ENCODE measurements at places on chromosomes 16 and 17. TPM values are rescaled to one million over a fixed set of nuclear protein-coding genes. Genes with fewer than 3 reads are reported as not detected.

SCNN1G gene
- polyA plus RNA-seq, result not detected

C17orf100 gene
- polyA plus RNA-seq, result 6.4 TPM

KRTAP9-8 gene
- polyA plus RNA-seq, result not detected

OGFOD1 gene
- 109 TPM for polyA plus RNA-seq

GJD3 gene
- polyA plus RNA-seq, result not detected

CTF1 gene
- 0.14 TPM for polyA plus RNA-seq

EPOP gene
- polyA plus RNA-seq, result 0.10 TPM

GRCh38 chr17:81059026-81059425, 24.1 kb downstream of the BAIAP2 start:
- H3K36me3 ChIP-seq, result no peaks in the 10 kb centered on the region
- H3K27me3 ChIP-seq, result no peaks in the 10 kb centered on the region
- H3K4me1 ChIP-seq, result peaks cover 10% of the 10 kb centered on the region
- H3K4me3 ChIP-seq, result no peak overlapping the region
- no peak for DNase-seq

GRCh38 chr16:67327743-67328142, 1.1 kb downstream of the LRRC36 start:
- peak overlapping the region; percentile 1 for H3K27ac ChIP-seq
- no peak for DNase-seq
- H3K36me3 ChIP-seq, result no peaks in the 10 kb centered on the region

DNA sequence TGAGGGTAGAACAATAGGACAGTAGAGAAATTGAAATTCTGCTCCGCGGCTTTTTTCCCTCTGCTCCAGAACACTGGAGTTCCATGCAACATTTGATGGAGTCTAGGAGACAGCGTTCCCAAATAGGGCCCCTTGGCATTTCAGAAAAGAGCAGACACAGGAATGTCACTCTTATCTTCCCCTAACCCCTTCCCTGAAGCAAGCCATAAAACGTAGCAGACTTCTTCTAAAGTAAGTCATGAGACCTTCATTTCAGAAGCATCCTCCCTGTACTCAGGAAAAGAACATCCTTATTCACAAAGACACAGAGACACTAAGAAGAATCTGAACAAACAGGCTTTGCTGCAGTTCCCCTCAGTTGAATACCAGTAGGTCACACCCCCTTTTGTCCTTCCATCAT, 296.1 kb upstream of the SOX9 start:
- no peak for DNase-seq
- no peaks in the 10 kb centered on the region for H3K27me3 ChIP-seq
- no peak overlapping the region for H3K27ac ChIP-seq
- H3K4me1 ChIP-seq, result no peaks in the 10 kb centered on the region
- H3K4me3 ChIP-seq, result no peak overlapping the region
- no peaks in the 10 kb centered on the region for H3K36me3 ChIP-seq

DNA sequence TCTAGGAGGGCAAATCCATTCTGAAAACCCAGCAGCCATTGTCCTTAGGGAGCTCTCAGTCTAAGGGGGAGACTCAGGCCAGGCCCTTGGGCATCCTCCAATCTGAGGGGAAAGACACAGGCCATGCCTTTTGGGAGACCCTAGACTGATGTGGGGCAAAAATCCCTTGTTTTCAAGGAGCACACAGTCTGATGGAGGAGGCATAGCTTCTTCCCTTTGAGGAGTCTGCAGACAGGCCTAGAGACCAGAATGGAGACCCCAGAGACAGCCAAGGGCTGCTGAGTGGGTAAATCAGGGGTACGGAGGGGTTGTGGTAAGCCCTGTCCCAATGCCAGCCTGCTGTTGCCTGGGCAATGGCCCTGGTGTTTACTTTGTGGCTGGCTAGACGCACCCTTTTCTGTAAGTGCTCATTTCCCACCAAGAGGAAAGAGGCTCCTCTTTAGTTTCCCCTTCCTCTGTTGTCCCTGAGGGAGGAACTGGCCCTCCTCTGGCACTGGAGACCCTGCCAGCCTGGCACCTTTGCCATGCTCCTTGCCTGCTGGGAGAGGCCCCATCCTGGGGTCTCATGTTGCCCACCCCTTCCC, 19.3 kb downstream of the ARHGAP23 start:
- peaks cover 11% of the 10 kb centered on the region for H3K4me1 ChIP-seq
- no peak for DNase-seq
- no peaks in the 10 kb centered on the region for H3K36me3 ChIP-seq
- peaks cover 7% of the 10 kb centered on the region for H3K27me3 ChIP-seq

GRCh38 chr17:40466298-40466971, 23.2 kb downstream of the IGFBP4 start:
- peak overlapping the region; percentile 82 for H3K27ac ChIP-seq
- H3K36me3 ChIP-seq, result no peaks in the 10 kb centered on the region
- peaks cover 2% of the 10 kb centered on the region for H3K27me3 ChIP-seq
- no peak overlapping the region for H3K4me3 ChIP-seq
- DNase-seq, result no peak

DNA sequence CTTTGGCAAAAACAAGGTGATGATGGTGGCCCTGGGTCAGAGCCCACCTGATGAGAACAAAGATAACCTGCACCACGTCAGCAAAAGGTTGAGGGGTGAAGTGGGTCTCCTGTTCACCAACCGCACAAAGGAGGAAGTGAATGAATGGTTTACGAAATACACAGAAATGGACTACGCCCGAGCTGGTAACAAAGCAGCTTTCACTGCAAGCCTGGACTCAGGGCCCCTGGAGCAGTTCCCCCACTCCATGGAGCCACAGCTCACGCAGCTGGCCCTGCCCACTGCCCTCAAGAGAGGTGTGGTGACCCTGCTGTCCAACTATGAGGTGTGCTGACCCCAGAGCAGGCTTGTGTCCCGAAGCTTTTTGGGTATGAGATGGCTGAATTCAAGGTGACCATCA, 29.7 kb upstream of the DLX4 start:
- no peak overlapping the region for H3K27ac ChIP-seq
- H3K36me3 ChIP-seq, result no peaks in the 10 kb centered on the region
- H3K27me3 ChIP-seq, result peaks cover 26% of the 10 kb centered on the region
- no peak for DNase-seq
- no peaks in the 10 kb centered on the region for H3K4me1 ChIP-seq
- no peak overlapping the region for H3K4me3 ChIP-seq

DNA sequence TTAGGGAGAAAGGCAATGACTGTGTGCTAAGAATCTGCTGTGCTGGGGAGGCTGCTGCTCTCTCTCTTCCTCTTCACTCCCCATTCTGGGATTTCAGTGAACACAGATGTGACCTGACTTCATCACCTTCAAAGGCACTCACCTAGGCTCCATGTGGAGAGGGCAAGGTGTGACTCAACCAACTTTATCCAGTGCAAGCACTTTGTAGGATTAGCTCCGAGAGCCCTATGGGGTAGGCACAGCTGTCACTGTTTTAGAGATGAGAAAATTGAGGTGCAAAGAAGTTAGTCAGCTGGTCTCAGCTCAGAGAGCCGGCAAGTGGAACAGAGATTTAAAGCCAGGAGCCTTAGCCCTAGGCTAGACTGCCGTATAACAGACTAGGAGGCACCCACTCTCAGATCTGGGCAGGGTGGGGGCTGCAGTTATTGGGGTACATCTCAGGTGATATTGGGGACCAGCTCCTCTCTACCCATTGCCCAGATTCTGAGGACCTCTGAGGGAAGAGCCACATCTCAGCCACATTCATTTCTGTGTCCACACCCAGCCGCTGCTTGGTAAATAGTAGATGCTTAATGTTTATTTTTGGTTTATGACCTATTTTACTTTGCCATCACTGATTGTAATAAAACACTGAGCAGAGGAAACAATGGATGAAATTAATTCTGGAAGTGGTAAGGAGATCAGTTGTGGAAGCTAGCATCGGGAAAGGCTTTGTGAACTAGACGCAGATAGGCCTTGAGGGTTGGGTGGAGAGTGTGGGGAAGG, 138.8 kb downstream of the CCDC182 start:
- peak overlapping the region; percentile 98 for H3K27ac ChIP-seq
- H3K27me3 ChIP-seq, result no peaks in the 10 kb centered on the region
- peak overlapping the region; percentile 80 for H3K4me3 ChIP-seq
- peaks cover 86% of the 10 kb centered on the region for H3K4me1 ChIP-seq
- no peaks in the 10 kb centered on the region for H3K36me3 ChIP-seq

DNA sequence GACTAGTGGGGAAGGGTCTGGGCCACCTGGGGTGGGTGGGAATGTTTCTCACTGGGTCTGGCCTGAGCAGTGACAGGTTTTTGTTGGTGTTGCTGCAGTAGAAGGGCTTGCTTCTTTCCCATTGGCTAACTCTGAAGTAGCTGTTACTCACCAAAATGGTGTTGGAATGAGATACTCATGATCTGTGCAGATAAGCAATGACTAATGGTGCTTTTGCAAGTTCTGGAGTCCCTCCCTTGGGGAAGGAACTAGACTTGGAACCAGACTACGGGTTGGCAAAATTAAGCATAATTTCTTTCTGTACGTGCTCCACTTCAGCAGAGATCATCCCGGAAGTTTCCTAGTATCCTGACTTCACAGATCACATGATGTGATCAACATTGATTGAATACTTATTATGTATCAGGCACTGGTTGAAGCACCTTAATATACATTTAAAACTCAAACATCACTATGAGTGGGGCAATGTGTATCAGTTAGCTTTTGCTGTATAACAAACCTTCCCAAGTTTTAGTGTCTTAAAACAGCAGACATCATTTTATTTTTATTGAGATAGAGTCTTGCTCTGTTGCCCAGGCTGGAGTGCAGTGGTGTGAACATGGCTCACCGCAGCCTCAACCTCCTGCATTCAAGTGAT, 30.1 kb downstream of the CHP2 start:
- H3K36me3 ChIP-seq, result no peaks in the 10 kb centered on the region
- no peak overlapping the region for H3K4me3 ChIP-seq
- DNase-seq, result no peak
- no peak overlapping the region for H3K27ac ChIP-seq
- peaks cover 2% of the 10 kb centered on the region for H3K4me1 ChIP-seq

DNA sequence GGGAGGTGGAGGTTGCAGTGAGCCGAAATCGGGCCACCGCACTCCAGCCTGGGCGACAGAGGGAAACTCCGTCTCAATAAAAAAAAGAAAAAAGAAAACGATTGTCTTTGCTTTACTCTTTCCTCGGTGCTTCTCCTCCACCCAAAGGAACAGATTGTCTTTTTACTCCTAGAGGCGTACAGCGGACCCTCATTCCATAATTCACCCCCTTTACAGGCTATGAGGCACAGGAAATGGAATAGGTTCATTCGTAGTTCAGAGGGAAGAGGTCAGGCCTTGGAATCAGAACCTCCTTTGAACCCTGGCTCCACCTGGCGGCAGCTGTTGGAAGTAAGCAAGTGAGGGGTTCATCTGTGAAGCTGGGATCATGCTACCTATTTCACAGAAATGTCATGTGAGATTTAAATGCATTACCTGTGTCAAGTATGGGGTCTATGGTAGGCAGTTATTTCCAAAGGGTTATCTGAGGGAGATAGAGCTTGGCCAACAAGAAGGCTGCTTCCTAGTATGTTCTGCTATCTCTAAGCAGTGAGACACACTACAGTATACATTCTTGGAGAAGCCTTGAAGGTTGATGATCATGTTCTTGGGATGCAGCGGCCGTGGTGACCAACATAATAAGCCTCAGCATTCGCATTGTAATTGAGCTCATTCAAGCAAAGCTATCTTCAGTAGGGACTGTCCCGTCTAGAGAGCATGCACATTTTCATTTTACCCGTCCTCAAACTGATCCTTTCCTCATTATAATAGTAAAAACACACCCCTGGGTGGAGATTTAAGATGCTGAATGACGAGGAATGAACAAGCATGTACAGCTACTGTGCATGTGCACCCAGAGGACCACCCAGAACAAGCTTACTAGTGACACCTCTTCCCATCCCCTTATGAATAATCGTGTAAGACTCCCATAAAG, 18.7 kb upstream of the ZNF689 start:
- H3K4me1 ChIP-seq, result peaks cover 4% of the 10 kb centered on the region
- H3K36me3 ChIP-seq, result no peaks in the 10 kb centered on the region
- H3K27me3 ChIP-seq, result no peaks in the 10 kb centered on the region
- peak overlapping the region; percentile 74 for H3K27ac ChIP-seq
- peak; percentile 83 for DNase-seq
- peak overlapping the region; percentile 73 for H3K4me3 ChIP-seq

DNA sequence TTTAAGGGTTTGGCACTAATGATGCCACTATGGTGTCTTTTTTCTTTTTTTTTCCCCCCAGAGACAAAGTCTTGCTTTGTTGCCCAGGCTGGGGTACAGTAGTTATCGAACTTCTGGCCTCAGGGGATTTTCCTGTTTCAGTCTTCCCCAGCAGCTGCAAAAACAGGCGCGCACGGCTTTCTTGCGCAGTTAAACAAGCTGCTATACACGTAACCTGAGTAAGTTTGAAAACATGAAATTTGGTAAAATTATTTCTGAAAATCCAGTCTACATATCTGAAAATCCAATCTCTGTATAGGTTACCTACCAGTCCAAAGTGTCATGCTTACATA, 11.8 kb downstream of the TEX14 start:
- H3K27me3 ChIP-seq, result peaks cover 9% of the 10 kb centered on the region
- H3K4me3 ChIP-seq, result no peak overlapping the region
- no peak for DNase-seq
- no peak overlapping the region for H3K27ac ChIP-seq

GRCh38 chr17:14245002-14245401, 8.3 kb upstream of the CDRT15 start:
- H3K4me3 ChIP-seq, result no peak overlapping the region
- H3K4me1 ChIP-seq, result no peaks in the 10 kb centered on the region
- no peaks in the 10 kb centered on the region for H3K27me3 ChIP-seq
- DNase-seq, result no peak

- peaks cover 52% of the 10 kb centered on the region for H3K4me1 ChIP-seq
- no peak overlapping the region for H3K27ac ChIP-seq
- no peak for DNase-seq
- no peaks in the 10 kb centered on the region for H3K36me3 ChIP-seq
- H3K27me3 ChIP-seq, result no peaks in the 10 kb centered on the region
Observed at GRCh38 chr17:77840513-77841165, 117.9 kb upstream of the TNRC6C start.
